ENCODE measurements at places on chromosomes 1 and 21.

- DNase-seq, result no peak
Measured at GRCh38 chr1:156427957-156428356, 58.9 kb downstream of the RHBG start.

DNA sequence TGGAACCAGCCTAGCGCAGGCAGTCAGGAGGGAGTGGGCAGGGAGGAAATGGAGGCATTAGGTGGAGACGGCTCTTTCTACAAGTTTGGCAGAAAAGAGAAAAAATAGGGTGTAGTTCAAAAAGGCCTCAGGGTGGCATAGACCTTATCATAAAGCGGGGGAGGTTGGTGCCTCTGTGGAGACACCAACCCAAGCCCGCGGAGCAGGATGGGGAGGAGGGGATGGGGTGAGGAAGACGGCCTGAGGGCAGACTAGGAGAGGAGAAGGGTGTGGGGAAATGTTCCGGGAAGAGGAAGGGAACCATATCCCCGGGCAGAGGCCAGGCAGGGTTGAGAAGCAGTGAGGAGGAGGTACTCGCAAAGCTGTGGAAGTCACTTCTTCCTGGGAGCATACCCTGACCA, 17.4 kb upstream of the SHE start:
- no peak for DNase-seq

GRCh38 chr1:241485554-241485992, 34.0 kb downstream of the FH start:
- peak; percentile 8 for DNase-seq

DNA sequence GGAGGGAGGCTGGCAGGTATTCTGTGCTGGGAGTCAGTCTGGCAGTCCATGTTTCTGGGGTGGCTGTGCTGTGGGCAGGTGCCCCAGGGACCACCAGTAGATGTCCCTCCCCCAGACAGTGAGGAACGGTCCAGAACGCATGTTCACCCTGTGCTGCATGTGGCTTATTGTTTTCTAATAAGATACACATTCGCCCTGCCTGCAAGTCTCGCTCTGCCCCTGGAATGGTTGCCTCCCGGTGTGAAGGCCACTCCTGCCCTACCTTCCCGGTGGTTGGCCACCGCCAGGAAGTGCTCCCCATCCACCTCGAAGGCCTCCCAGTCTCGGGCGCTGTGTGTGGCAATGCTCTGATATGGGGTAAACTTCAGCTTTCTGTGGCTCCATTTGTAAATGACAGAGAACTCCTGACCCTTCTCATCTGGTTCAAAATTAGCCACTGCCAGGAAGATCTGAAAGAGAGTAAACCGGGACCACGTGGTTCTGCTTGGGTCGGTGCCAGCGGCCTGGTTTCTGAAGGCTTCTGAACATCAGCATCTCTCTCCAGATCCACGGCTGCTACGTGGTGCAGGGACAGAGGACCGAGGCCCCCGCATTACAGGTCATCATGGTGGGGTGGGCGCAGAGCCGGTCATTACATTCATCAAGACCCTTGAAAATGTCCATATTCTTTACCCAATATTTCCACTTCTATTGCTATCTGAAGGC, 14.5 kb downstream of the KRTAP10-1 start:
- no peak for DNase-seq

DNA sequence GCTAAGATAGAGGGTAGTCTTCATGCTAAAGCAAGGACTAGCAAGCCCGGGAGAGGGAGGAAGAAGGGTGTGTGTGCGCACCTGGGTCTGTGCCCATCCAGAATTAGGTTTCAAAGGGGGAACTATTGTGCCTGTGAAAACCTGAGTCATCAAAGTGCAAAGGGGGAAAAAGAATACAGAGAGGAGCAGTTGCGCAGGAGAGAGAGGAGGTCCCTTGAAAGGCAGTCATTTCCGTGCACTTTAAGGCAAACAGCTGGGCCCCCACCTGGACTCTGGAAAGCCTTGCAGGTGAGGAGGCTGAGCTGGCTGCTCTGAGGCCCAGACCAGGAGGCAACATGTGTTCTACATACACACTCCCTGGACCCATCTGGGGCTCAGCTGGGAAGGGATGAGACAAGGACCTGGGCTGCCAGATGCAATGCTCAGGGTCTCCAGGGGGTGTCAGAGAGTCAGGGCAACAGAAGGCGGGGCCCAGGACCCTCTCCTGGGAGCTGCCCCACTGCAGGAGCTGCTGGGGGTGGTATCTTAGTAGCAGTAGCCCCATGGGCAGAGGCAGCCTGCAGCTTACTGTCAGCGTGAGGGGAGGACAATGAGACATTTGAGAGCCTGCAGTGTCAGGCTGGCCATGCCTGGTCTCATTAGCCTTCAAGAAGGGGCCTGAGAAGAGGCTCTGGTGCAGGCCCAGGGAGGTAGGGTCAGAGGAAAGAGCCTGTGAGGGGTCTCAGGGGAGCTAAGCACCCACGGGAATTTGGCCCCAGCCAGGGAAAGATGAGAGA, 14.3 kb downstream of the PROK1 start:
- DNase-seq, result no peak

GRCh38 chr1:58585581-58586151, 8.6 kb upstream of the TACSTD2 start:
- DNase-seq, result no peak

DNA sequence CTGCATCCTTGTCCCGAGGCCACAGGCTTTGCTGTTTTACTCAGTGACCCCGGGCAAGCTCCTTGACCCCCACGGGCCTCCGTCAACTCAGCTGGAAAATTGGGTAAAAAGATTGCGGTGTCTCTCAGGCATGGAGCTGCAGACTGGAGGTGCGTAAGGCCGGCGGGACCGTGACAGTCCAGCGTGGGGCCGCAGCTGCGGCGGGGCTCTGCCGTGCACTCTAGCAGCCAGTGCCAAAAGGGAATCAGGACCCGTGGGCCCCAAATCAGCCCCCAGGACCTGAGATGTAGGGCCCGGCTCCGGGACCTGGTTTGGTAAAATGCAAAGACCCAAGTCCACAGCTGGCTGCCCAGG, 158.3 kb downstream of the PRDM16 start:
- no peak for DNase-seq

DNA sequence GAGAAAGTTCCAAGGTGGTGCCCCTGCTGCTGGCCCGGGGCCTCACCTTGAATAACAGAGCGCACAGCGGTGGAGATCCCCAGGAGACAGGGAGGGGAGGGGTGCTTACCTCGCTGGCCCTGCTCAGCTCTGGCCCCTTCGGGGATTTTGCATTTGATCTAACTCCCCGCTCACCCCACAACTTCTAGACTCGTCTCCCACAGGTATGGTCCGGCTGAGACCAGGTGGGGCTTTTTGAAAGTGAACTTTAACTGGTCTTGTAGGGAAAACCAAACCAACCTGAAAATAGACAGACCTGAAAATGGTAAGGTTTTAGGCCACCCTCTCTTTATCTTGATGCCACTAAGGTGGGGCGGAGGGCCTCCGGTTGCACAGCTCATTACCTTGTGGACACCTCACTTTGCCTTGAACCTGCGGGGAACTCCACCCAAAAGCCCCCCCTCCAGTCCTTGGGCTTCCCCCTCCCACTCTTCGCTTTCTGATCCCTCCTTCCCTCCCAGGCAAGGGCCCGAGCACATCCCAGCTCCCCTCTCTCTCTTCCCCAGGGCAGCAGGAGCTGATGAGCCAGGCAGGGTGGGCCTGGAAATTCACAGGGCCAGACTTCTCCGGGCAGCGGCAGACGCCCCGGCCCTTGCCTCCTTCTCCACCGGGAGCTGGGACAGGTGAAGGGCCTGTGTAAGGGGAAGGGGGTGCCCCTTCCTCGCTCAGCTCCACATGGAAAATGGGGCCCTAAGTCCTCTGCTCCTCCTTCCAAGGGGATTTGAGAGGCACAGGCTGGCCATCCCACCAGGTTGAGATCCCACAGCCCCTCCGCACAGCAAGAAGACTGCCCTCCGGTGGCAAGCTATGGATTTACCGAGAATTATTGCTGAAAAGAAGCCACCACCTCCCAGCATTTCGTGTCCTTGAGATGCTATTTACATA, 16.1 kb downstream of the TNFRSF8 start:
- peak; percentile 1 for DNase-seq

DNA sequence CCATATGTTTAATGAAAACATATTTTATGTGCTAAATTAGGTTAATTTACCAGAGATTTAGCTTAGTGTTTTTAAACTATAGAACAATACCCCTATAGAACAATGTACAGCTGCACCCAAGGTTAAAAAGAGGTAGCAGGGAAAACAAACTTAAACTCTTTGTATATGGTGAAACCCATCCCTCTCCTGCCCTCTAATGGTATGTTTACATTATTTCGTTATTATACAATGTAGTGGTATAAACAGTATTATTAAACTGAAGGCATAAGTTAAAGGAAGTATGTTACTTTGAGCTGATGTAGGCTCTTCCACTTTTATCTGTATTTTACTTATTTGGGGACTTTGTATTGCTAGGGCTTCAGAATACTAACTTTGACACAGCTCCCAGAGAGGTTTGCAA, 16.7 kb upstream of the ZYG11A start:
- no peak for DNase-seq

DNA sequence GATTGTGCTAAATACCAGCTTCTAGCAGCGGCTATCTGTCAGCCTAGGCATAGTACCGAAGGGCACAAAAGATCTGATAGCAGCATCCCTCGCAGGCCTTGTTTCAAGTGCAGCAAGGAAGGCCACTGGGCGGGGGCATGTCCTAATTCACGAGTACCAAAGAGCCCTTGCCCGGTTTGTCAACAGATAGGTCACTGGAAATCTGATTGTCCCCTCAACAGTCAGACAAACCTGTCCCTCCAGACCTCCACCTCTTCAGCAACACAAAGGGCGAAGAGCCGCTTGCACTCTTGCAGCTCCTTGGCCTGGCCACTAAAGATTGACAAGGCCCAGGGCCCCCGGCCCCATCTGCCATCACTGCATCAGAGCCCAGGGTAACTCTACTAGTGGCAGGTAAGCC, 22.7 kb upstream of the CA6 start:
- no peak for DNase-seq

GRCh38 chr1:17795081-17795809, 40.1 kb downstream of the ACTL8 start:
- no peak for DNase-seq

GRCh38 chr1:89407360-89407759, 43.5 kb downstream of the GBP6 start:
- DNase-seq, result no peak

DNA sequence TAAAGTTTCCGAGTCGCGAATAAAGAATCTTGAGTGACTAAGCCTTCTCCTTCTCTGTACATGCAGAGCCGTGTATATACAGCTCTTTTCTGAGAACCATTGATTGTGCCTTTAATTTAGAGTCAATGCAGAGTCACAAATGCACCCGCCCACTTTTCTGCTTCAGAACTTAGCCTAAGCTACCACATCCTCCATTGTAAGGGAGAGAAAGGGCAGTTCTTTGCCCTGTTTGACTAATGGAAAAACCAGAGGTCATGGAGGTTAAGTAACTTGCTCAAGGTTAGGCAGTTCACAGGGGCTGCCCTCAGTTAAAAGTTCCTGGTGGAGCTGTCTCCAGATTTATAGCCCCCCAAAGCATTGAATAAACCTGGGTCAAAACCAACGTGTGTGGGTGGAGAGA, 139.6 kb downstream of the TOMM20 start:
- no peak for DNase-seq

DNA sequence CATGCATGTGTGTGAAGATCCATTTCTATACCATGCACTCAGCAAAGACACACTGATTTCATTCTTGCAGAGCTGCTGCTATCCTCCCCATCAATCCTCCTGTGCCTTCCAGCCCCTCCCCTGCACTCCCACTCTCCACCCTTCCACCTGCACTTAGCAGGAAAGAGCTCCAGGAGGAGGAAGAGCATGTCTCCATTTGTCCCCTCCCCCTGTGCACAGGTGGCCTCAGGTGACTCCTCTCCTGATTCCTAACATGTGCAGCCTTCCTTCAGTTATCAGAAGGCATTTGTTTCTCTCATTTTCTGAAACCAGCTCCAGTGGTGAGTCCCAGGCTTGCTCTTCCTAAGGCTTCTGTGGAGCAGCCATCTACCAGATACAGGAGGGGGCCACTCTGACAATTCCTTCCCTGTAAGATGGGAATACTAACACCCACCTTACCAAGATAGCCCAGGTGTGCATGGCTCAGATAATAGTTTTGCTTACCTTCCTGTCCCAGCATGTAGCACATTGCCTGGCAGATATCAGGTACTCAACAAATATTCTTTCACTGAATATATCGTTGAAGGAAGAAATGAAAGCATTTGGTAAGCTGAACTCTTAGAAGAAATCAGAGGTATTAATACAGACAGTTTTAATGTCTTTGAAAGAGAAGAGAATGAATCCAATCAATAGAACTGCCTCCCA, 21.9 kb upstream of the FAM3B start:
- no peak for DNase-seq

GRCh38 chr1:192147221-192147620, 11.0 kb upstream of the RGS18 start:
- no peak for DNase-seq

GRCh38 chr1:47856996-47857395, 140.2 kb downstream of the TRABD2B start:
- no peak for DNase-seq

- DNase-seq, result no peak
Measured at GRCh38 chr1:181905944-181906597, 155.4 kb downstream of the ZNF648 start.

DNA sequence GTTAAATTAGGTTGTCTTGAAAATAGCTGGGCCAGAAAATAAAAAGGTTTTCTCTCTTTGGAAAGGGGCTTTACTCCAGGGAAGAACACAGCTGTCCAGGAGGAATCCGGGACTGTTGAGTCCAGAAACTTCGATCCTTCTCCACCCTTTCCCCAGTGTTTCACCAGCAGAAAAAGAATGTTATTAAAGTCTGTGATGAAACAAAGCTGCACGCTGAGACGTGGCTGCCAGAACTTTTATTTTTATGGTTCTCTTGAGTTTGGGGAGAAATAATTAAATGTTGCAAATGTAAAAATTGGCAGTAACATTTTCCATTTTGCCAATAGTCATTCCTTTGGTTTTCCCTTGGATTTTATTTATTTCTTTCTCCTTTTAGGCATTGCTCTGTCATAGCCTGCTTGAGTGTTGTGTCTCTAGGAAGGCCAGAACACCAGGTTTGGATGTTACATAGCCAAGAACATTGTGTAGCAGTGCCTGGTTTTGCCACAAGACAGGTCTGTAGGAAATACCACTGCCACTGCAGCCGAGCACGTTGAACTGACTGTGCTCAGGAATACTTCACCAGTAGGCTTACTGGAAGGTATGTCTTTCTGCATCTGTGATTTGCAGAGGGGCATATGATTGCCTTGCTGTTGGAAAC, 87.4 kb downstream of the ROR1 start:
- no peak for DNase-seq
